Ascending aorta (tissue), 2 donors: ENCODE measurements at places on chromosomes 3 and 15. TPM values are rescaled to one million over a fixed set of nuclear protein-coding genes. Genes with fewer than 3 reads are reported as not detected.
A peak's percentile ranks its signal among the peaks of the same experiment; 100 is the strongest.

DNA sequence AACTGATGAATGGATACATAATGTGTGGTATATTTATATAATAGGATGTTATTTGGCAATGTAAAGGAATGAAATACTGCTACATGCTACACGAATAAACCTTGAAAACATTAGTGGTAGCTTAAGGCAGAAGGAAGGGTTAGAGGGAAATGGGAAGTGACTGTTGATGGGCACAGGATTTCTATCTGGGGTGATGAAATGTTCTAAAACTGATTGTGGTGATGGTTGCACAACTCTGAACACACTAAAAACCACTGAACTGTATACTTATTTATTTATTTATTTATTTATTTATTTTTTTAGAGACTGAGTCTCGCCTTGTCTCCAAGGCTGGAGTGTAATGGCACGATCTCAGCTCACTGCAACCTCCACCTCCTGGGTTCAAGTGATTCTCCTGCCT is 24.8 kb upstream of the SHISA5 start:
- DNase-seq, result no peak

DNA sequence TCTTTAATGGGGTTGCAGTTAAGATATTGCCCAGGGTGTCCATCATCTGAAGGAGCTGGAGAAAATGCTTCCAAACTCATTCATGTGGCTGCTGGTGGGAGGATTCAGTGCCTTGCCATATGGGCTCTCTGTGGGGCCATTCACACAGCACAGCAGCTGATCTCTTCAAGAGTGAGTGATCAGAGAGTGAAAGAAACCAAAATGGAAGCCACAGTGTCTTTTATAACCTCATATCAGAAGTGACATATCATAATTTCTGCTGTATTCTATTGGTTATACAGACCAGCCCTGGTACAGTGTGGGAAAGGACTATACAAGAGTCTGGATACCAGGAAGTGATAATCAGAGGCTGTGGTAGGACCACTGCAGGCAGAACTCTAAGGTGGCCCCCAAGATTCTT is 33.6 kb downstream of the HHLA2 start:
- DNase-seq, result no peak

GRCh38 chr15:71133747-71134472 is 18.6 kb downstream of the THSD4 start:
- no peak for DNase-seq

DNA sequence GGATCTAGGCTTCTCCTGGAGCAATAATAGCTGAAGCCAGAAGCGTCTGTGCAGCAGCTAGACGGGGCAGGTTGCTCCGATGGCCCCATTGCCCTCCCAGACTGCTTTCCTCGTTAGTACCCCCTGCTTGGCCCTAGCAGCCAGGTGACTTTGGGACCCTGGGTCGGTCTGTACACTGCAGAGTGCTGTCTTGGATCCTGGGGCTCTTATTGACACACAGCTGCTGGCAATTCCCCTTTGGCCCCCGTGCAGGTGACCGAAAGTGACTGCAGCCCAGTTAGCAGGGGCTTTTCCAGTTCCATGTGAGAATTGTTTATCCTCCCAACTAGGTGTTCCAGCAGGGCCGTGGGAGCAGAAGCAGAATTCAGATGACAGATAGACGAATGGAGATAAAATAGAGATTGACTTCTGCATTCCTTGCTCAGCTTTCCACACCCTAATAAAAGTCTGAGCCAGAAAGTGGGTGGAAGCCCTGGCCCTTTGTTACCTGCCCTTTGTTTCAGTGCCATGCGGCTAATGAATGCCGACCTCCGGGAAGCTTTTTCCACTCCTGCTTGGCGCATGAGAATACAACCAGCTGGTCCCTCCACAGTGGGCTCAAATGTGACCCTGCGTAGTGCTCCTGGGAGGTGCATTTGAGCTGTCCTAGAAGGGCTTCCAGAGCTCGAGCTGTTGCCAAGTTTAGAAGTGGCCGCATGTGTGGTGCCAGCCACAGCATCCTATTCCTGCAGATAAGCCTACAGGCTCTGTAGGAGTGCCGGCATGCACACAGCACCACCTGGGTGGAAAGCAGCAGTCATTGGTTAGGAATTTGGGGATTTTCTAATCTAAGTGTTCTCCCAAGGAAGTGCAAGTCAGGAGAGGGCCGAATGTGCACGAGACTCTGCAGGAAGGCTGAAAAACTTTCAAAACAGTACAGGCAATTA is 94.4 kb downstream of the SLCO3A1 start:
- DNase-seq, result no peak

GRCh38 chr15:70315431-70315830 is 217.7 kb upstream of the TLE3 start:
- DNase-seq, result peak; percentile 12

GRCh38 chr15:47377465-47377864 is 339.8 kb upstream of the SEMA6D start:
- no peak for DNase-seq

DNA sequence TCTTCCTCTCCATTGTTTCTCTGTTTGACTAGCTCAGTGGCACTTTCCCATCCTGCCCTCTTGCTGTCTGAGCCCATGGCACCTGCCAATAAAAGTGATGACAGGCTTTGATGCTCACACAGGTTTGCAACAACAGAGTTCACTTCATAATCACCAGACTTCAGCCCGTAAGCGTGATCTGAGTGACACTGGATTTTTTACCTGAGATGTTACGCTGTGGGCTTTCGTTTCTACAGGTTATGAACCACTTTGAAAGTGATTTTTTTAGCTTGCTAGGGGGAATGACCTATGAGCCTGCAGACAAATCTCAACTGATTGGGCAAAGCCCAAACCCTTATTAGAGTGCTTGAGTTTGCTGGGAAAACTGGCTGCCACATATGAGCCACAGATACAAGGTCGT is 173.9 kb upstream of the ICE2 start:
- DNase-seq, result no peak

- DNase-seq, result no peak
Measured at GRCh38 chr15:59406446-59406845, 31.5 kb upstream of the FAM81A start.

- no peak for DNase-seq
Measured at GRCh38 chr3:71543371-71544016, 40.0 kb downstream of the FOXP1 start.

DNA sequence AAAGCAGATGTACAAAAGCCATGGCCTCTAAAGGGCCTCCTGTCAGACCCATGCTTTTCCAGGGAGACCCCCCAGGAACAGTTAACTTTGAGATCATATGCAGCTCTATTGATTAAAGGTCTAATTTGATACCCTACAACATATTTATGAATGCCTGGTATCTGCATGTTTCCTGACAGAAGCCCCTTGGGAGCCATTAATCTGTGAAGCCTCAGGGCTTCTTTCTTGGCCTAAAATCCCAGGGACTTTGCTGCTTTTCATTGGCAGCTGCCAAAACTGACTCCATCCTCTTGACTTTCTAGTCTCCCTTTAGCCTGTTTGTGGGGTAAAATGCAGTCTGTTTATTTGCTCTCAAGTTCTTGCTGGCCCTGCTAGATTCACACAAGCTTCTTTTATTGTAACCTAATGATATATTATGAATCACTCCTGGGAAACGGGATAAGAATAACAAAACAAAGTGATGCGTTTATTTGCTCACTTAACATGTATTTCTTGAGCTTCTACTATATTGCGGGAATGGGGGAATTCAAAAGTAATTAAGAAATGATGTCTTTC is 257.0 kb downstream of the LSAMP start:
- no peak for DNase-seq

DNA sequence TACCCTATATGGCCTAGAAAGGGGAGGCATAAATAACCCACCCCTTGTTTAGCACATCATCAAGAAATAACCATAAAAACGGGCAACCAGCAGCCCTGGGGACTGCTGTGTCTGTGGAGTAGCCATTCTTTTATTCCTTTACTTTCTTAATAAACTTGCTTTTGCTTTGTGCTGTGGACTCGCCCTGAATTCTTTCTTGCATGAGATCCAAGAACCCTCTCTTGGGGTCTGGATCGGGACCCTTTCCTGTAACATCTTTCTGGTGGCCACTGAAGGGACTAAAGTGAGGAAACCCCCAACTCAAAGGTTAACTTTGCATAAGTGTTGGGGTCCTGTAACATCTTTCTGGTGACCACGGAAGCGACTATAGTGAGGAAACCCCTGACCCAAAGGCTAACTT is 15.7 kb upstream of the HHATL start:
- DNase-seq, result no peak

DNA sequence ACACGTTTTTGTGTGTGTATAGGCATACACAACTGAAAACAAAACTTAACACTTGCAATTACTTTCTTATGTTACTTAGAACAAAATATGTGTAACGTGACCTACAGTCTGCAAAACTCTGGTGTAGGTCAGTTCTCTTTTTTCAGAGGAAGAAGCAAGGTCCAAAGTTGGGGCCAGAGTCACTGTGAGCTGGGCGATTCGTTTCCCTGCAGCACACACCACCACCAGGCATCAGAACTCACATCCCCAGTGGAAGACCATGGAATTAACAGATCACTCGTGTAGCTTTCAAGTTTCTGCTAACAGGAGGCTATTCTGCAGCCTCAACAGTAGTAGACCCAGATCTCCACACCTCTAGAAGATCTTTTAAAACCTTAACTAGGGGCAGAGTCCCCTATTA is 25.8 kb downstream of the ANP32A start:
- no peak for DNase-seq

DNA sequence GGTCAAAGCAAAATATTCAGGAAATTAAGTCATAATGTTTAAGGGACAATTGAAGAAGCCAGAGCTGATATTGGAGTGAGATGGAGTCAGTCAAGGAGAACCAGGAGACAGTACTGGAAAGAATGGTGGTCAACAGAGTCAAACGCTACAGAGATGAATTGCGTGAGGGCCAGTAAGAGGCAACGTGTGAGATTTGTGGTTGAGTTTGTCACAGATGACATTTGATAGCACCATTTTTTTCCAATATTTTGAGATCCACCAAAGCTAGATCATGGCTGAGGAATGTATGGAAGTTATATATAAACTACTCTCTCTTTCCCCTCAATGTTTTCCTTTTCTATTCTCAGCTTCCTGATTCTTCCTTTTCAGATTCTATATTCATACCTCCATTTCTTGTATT is 375.1 kb upstream of the ROBO2 start:
- DNase-seq, result no peak

DNA sequence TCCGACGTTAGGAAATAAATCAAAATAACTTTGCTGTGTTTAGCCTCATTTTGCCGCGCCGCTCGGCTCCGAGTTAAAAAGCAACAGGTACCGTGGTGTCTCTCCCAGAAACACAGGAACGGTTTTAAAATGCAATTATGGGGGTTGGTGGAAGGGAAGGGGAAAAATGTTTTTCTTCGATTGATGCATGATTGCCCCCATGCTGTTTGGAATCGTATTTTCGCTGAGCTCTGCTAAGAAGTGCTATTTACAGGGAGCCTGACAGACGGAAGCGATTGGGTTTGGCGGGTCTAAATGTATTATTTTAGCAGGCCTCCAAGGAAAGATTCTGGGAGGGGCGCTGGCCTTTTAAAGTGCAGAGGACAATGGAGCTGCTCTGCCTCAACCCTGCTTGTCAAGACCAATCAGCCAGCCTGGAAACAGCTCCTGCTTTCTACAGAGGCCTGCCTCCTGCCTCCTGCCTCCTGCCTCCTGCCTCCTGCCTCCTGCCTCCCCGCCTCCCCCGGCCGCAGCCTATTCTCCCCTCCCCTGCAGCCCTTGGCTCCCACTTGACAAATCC is 156.7 kb upstream of the TLE3 start:
- no peak for DNase-seq

DNA sequence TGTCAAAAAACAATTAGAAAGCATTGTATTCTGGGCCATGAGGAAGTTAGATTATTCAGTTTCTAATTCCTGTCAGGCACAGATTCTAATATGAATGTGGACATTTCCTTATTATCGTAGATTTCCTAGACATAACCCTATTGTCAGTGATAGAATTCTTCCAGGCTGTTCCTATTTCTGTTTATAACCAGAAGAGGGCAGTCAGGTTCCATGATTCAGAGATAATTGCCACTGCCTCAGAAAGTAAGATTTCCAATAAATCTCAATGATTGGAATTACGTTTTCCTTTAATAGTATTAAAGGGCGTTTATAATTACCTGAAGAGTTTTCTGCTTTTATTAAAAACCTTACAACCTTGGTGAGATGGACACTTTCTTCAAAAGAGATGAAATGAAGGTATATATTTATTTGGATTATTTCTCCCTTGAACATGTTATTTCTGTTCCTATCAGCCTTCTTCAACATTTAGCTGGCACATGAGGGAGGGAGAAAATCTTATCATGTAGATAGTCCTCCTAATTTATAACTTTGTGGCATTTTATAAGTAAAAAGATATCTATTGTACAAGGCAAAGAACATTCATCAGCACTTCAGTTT is 439.2 kb downstream of the MCTP2 start:
- DNase-seq, result no peak

DNA sequence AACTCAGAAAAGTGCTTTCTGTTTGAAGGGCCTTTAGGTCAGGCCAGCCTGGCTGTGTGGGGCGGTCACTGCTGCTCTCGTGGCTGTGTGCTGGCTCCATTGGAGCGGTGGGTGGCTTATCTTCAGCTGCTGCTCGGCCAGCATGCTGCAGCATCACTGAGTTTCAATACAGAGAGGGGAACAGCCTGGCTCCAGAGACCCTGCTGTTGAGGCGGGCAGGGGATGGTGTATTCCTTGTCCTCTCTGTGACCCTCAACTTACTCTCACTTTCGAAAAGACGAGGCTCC is 248.5 kb upstream of the ONECUT1 start:
- no peak for DNase-seq

GRCh38 chr15:92316586-92317295 is 76.9 kb upstream of the ST8SIA2 start:
- no peak for DNase-seq

- DNase-seq, result no peak
Measured at GRCh38 chr3:12922306-12922705, 80.9 kb upstream of the RPL32 start.

DNA sequence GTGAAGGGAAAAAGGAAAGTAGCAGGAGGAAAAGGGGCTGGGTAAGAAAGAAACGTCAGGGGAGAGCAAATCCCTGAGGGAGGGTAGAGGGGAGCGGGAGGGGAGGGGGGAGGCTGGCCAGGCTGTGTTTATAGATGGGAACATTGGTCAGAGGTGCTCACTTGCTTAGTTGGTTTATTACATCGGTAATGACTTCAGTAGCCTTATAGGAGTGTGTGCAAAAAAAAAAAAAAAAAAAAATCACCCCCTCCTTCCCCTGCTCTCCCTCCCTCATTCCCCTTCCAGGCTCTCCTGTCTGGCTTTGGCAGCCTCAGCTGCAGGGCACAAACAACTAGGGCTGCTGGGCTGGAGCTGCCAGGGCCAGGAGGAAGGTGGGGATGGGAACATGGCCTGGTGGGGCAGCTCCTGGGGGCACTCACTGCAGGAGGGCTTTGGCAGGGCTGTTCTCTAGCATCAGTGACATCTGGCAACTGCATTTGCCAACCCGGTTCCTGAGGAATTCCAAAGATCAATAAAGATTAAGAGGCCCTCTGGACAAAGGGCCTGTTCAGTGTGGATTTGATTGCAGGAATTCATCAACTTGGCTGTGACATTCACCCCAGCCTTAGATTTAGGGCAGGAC is 334.5 kb upstream of the FRG2C start:
- DNase-seq, result no peak

The SLC6A1 gene
- 6.3 TPM for total RNA-seq

The PSTPIP1 gene
- total RNA-seq, result 14.6 TPM

The CKMT1B gene
- not detected for total RNA-seq

The PDZRN3 gene
- total RNA-seq, result 71.9 TPM

The GOLGA6L10 gene
- 1.5 TPM for total RNA-seq

The EPHB1 gene
- total RNA-seq, result 0.53 TPM

The BNC1 gene
- total RNA-seq, result not detected

The DPPA4 gene
- not detected for total RNA-seq

The SLC51A gene
- total RNA-seq, result not detected

The PLIN1 gene
- 39.3 TPM for total RNA-seq
